Peyer's patch (tissue), 4 donors: ENCODE measurements at places on chromosomes 2 and 18.

- DNase-seq = peak; percentile 41
These were observed 211.7 kb downstream of the NDUFA10 start for GRCh38 chr2:239813261-239814115.

DNA sequence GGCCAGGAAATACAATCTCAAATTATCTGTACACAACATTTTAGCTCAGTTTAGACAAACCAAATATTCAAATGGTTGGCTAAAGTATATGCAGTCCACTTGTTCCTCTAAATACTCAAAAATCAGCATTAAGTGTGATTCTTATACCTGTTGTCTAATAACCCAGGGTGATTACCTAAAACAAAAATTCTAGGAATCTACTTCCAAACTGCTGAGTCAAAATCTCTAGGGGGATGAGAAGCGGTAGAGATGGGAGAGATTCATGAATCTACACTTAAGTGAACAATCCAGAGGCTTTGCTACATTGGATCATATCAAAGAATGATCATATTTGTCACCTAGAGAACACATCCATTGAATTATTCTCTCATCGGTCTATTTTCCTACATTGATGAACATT lies 420.9 kb upstream of the PKDCC start:
- no peak for DNase-seq

DNA sequence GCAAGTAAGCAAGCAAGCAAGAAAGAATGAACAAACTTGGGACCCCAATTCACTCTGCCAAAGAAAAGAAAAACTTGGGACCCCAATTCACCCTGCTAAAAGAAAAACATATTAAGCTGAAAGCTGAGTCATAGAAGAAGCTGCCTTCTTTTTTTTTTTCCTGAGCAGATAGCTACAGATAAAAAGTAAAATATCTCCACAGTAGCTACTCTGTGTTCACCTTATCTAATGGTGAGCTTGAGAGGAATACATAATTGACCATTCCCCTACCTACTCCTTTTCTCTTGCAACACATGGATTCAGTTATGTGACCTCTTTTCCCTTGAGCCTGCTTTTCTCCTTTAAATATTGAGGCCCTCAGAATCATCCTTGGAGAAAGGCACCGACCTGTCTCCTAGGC lies 63.0 kb downstream of the MCFD2 start:
- no peak for DNase-seq

GRCh38 chr2:81876624-81877023 lies 1572.1 kb upstream of the LRRTM1 start:
- no peak for DNase-seq

- no peak for DNase-seq
These were observed 47.4 kb downstream of the SLC35F5 start for GRCh38 chr2:113709022-113709421.

- peak; percentile 81 for DNase-seq
These were observed 9.6 kb upstream of the MTA3 start for GRCh38 chr2:42558827-42559226.

DNA sequence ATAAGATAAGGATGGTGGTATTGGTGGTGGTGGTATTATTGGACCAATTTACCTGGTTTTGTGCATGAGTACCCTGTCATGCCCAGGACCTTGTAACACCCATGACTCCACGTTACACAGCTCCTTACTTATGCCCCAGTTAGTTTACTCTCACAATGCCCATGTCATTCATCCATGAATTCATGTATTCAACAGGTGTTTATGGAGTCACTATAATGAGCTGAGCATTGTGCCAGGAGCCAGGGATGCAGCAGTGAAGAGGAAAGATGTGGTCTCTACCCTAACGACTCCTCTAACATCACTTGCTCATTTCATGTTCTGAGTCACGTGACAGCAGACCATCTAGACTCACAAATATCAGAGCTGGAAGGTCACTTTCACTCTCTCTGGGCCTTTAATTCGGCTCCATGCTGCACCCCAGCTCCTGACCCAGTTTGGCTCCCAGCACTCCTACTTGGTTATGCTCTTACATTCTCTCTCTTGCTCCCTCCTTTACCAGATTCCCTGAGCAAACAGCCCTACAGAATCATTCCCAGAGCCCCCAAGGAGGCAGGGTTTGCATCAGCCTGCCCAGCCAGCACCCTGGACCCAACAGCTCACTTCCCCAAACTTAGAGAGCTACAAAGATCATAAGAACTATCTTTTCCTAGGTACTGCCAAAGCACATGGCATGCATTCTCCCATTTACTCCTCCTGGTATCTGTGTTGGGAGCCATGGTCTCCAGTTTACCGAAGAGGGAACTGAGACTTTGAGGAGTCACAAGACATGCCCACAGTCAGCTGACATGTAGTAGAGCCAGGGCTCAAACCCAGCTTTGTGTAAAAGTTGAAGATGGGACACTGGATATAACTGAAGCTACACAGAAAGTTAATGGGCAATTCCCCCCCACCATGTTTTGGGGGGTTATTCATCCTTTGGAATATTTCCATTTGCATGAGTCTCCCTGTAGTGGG lies 449.9 kb downstream of the LRATD1 start:
- DNase-seq = no peak

- DNase-seq = no peak
These were observed 51.1 kb downstream of the PAPOLG start for GRCh38 chr2:60806988-60807681.

DNA sequence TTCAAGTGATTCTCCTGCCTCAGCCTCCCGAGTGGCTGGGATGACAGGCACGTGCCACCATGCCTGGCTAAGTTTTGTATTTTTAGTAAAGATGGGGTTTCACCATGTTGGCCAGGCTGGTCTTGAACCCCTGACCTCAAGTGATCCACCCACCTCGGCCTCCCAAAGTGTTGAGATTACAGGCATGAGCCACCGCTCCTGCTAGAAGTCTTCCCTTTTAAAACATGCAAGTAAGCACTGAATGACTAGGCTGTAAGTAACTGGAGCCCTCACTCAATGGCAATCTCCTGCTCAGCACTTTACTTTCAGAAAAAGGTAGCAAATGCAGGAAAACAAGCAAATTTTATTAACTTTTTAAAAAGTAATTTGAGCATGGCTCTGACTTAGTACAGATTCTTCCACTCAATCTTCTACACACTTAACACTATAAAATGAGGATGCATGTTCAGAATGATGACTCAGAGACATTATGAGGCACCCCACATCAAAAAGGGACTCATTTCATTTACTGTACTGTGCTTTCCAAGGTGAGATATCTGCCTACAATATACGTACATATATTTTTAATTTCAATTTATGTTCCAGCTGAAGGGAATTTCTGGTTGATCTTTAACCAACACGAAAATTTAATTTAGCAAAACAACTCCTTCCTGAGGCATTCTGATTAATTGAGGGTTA lies 6.6 kb upstream of the NCK2 start:
- peak; percentile 38 for DNase-seq

DNA sequence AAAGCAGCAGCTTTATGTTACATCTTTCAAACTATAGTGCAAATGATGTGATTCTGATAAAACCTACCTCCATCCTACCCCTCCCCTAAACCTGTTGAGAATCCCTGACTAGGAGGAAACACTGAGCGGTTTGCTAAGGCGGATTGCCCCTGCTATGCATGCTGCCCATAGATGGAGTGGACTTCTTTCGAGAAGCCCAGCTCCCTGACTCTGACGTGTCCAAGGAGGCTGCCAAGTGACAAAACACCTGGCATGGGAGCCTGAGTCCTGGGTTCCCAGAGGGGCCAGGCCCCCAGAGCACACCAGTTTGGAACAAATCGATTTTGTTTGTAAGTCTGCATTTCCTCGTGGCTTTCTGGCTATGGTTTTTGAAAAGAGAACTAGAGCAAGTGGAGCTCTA lies 1.4 kb upstream of the UXS1 start:
- no peak for DNase-seq

DNA sequence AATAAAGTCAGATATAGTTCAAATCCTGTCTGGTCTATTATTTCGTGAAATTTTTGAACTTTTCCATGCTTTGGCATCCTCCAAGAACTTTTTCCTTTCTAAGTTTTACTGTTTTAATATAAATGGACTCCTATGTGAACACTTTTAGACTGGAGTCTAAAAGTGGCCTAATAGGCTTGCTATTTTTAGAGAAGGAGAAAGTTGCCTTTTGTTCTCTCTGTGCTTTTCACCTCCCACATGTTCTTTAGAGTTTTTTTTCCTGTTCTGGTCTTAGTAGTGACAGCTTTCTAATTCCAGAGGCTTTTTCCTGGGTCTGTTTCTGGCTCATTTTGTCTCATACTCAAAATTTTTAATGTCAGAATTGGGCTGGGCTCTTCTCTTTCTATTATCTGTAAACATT lies 72.2 kb downstream of the ADAM23 start:
- DNase-seq = no peak

DNA sequence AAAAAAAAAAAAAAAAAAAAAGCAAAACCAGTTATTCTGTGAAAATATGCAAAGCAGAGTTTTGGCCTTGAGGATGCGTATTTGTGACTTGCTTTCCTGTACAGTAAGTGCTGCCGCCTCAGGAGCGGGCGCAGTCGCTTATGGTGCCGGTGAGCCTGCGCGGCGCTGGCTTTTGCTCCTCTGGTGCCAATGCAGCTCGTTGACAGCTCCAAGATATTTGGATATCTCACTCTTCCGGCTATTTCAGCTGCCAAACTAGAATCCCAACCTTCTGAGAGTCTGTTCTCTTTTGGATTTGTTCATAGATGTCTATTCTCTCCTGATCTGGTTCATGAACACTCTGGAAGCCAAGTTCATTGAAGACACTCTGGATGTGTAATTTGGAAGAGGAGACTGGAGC lies 184.1 kb downstream of the AGAP1 start:
- DNase-seq = no peak

GRCh38 chr2:217650716-217651360 lies 352.0 kb downstream of the TNS1 start:
- no peak for DNase-seq
